ENCODE measurements at places on chromosomes 4 and X. TPM values are rescaled to one million over a fixed set of nuclear protein-coding genes. Genes with fewer than 3 reads are reported as not detected.

DNA sequence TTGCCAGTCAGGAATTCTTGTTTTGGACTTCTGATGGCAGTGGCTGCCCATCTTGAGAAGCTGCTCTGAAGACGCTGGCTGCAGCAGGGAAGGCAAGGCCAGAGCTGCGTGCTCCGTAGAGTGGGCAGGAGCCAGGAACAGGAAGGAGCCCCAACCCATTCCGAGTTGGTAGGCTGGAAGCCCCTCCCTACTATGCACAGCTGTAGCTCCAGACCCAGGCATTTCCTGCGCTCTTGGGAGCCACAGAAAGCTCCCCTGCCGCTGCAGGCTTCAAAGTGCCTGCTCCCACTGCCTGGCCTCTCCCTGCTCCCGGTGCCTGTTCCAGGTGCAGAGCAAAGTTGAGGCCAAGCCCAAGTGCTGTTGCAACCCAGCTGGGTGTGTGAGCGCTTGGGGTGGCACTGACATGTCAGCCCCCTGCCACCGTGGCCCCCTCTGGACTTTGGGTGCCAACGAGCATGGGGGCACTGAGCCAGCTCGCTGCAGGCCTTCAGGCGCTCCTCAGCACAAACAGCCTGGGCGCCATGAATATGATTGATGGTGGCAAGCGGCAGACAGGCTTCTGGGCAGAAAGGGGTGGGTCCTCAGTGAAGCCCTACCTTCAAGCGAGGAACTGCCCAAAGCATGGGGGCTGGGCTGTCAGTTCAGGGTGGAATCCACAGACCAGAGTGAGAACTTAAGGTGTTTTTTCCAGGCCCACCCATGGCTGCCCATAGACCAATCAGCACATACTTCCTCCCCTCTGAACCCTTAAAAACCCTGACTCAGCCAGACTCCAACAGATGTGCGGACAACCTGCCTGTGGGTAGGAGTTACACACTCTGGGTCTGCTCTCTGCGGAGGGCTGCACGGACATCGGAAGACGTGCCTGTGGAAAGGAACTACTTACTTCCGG lies 677.2 kb upstream of the INTU start:
- DNase-seq = no peak

DNA sequence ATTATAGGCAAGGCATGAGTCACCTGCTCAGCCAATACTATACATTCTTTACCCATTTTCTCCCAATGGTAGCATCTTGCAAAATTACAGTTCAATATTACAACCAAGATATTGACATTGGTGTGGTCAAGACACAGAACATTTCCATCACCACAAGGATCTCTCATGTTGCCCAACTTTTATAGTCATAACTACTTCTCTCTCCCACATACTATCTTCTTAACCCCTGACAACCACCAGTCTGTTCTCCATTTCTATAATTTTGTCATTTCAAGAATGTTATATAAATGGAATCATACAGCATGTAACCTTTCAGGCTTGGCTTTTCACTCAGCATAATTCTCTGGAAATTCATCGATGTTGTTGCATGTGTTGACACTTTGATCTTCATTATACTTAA lies 144.9 kb downstream of the ENOX2 start:
- DNase-seq = no peak

DNA sequence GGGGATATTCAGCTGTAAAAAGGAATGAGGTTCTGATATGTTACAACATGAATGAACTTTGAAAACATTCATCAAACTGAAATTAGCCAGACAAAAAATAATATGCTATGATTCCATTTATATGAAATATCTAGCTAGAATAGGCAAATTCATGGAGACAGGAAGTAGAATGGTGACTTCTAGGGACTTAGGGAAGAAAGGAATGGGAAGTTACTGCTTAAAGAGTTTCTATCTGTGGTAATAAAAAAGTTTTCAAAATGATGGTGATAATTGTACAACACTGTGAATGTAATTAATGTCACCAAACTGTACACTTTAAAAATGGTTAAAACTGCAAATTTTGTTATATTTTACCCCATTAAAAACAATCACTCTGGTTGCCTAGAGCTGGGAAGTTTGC lies 30.2 kb downstream of the SMIM14 start:
- no peak for DNase-seq

- no peak for DNase-seq
Observed at GRCh38 chr4:164614999-164615398, 138.9 kb upstream of the SMIM31 start.

GRCh38 chr4:44257461-44257860 lies 191.1 kb downstream of the KCTD8 start:
- DNase-seq = no peak

- no peak for DNase-seq
Observed at GRCh38 chr4:25310803-25311166, 1.8 kb upstream of the ZCCHC4 start.

GRCh38 chr4:75696071-75696470 lies 22.9 kb upstream of the G3BP2 start:
- no peak for DNase-seq

GRCh38 chrX:147180886-147181285 lies 366.3 kb upstream of the CXorf51A start:
- no peak for DNase-seq

DNA sequence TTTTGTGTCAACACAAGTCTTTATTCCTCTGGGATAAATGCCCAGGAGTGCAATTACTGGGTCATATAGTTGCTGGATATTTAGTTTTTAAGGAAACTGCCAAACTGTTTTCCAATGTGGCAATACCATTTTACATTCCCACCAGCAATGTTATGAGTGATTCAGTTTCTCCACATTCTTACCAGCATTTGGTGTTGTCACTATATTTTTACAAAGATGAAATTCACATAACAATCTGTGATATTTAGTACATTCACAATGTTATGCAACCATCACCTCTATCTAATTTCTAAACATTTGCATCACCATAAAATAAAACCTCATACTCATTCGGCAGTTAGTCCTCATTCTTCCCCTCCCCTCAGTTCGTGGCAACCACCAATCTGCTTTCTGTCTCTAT lies 75.0 kb downstream of the MAMLD1 start:
- peak; percentile 53 for DNase-seq

DNA sequence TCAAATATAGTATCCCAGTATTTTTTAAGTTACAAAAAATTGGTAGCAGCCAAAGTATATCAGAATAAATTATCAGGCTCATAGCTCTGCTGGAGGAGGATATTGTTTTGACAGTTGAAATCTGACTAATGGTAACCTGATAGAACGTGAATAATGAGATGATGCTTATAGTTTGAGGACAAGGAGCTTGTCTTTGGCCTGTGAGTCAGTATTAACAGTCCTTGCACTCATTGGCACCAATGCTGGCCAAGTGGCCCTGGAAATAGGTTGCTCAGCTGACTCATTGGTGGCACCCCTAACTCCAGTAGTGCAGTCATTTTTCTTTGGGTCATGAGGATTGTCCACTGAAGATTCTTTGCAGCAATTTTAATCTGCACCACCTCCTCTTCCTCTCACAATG lies 203.3 kb upstream of the JADE1 start:
- peak; percentile 79 for DNase-seq

GRCh38 chr4:114875630-114876029 lies 237.8 kb downstream of the NDST4 start:
- peak; percentile 48 for DNase-seq

- DNase-seq = peak; percentile 2
Observed at GRCh38 chr4:133969202-133969848, 232.3 kb downstream of the PABPC4L start.

DNA sequence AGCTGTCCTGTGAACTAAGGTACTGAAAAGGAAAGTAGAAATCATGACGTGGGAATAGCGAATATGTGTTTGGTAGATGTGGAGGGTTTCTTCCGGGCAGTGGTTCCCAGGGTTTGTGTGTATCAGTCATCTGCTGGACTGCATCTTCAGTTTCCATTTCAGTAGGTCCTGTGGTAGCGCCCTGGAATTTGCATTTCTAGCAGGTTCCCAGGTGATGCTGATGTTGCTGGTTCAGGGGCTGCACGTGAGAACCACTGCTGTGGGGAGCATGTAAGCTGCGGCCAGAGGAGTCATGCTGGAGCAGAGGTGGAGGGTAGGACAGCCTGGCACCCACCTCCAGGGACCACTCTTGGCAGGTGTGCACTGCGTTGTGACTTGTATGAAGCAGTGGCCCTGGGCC lies 47.1 kb downstream of the ARHGAP10 start:
- no peak for DNase-seq

GRCh38 chr4:149344436-149344835 lies 471.2 kb downstream of the IQCM start:
- DNase-seq = peak; percentile 80

GRCh38 chr4:126701756-126702155 lies 931.0 kb upstream of the INTU start:
- peak; percentile 95 for DNase-seq

DNA sequence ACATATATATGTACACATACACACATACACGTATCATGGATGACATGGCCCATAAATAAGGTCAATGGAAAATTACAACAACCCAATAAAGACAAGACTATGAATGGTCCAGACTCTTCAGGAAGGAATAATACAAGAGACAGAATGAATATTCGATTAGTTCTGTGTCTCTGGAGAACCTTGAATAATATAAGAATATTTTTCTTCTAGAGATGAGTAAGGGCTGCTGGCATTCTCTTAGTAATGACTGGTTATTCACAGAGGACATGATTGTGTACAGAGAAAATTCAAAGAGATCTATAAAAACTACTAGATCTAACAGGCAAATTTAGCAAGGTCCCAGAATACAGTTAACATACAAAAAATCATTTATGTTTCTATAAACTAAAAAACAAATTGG lies 23.3 kb downstream of the SPIN4 start:
- peak; percentile 43 for DNase-seq

DNA sequence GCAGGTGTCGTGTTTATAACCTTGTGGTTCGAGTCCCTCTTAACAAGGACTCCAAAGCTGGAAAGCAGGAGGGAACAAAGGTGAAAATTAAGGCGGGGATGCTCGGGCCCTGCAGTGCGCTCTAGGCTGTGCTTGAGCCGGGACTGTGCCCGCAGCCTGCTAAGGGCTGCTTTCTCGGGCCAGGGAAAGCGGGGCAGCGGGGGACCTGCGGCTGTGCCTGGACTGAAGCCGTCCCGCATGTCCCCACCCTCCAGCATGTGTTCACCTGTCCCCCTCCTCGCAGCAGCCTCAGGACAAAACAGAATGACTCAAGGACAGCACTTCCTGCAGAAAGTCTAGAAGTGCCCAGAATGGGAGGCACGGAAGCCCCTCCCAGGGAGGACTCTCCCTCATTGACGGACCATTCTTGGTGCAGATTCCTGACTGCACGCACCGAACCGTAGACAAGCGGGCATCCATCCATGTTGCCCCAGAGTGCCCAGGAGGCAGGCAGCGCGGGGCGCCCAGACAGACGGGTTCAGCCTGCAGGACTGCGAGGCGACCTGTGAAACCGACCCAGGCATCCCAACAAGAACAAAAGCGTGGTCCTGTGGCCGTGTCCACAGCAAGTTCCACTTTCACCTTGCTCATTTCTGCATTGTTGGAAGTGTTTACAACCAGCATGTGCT lies 342.9 kb downstream of the MAGEB5 start:
- no peak for DNase-seq

DNA sequence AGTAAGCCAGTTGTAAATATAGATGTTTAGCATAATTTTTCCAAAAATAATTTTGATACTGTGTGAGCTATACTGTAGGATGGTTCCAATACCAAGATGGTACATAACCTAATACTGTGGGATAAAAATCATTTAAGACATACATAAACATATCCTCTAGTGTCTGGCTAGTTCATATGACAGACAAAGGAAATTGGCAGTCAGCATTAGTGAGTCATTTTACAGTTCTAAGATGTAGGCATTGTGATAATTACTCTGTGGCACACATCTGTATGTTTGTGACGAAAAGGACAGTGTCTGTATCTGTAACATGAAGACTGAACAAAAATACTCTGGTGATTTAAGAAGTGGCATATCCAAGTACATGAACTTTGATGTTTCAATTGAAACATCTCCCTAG lies 49.6 kb downstream of the UGT2A2 start:
- DNase-seq = no peak

DNA sequence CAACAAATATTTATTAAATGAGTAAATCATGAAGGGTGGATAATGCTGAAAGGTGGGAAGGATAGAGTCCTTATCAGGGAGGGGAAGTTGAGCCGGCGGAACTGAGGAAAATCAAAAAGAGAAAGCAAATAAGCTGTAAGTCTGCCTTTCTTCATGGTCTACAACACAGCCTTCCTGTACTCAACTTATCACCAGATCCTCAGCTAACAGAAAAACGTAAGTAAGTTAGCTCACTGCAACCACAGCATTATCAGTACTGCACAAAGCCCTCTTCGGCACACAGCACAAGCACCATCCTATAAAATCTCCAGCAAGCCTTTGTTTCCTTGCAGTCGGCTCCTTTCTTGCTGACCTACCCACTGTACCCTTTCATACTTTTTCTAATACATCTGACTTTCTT lies 70.3 kb downstream of the CRMP1 start:
- DNase-seq = no peak

DNA sequence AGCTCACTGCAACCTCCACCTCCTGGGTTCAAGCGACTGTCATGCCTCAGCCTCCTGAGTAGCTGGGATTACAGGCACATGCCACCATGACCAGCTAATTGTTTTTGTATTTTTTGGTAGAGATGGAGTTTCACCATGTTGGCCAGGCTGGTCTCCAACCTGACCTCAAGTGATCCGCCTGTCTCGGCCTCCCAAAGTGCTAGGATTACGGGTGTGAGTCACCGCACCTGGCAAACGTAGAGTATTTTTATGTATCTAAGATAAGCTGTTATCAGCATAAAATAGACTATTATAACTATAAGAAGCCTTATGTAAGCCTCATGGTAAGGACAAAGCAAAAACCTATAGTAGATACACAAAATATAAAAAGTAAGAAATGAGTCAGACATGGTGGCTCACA lies 304.1 kb downstream of the CHIC1 start:
- no peak for DNase-seq

GRCh38 chr4:101010987-101011386 lies 336.3 kb downstream of the PPP3CA start:
- no peak for DNase-seq

DNA sequence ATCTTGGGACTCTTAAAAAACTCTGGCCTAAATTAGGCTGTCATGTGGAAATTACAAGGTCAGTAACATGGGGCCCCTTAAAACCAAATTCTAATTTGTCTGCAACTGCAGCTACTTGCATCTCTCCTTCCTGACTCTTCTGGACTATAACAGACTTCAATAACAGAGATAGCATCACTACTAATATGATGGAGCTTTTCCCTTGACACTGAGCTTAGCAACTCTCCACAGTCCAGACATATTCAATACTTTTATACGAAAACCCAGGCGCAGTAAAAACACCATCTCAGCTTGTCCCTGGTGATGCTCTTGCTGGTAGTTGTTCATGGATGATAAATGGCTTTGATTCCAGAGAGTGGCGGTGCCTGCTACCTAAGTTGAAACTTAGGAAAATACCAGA lies 850.4 kb downstream of the STIM2 start:
- DNase-seq = no peak

- DNase-seq = peak; percentile 3
Observed at GRCh38 chrX:153573984-153574383, 25.0 kb downstream of the CCNQ start.

- no peak for DNase-seq
Observed at GRCh38 chrX:141180851-141181250, 3.9 kb upstream of the LDOC1 start.

The DDIT4L gene
- polyA plus RNA-seq = 3.5 TPM

The KLB gene
- not detected for polyA plus RNA-seq

The BEX5 gene
- not detected for polyA plus RNA-seq

The BLOC1S4 gene
- 23.3 TPM for polyA plus RNA-seq

The FAM47E gene
- not detected for polyA plus RNA-seq

The TKTL2 gene
- polyA plus RNA-seq = not detected

The ART3 gene
- not detected for polyA plus RNA-seq

The SLC10A4 gene
- polyA plus RNA-seq = not detected

The RAB40A gene
- 0.16 TPM for polyA plus RNA-seq

The CCNA2 gene
- 33.7 TPM for polyA plus RNA-seq

The NHSL2 gene
- polyA plus RNA-seq = 6.5 TPM

Data from GM23248 (cell line).